Activated CD4-positive, CD25-positive, alpha-beta regulatory T cell (primary cell): ENCODE measurements at places on chromosomes 6 and 20.

DNA sequence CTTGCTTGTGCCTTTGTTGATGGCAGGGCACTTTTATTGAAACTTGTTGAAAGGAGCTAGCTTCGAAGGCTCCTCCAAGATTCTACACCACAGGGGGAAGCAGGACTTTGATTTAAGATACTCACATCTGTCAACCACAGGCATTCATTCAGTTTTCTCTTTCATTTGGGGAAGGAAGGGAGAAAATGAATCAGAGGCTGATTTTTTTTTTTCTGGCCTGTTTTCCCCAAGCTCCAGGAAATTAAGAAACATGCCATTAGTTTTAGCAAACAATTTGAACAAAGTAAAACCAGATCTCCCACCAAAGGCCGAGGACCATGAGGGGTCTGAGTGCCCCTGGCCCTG, 8.7 kb upstream of the APCDD1L start:
- DNase-seq = no peak

DNA sequence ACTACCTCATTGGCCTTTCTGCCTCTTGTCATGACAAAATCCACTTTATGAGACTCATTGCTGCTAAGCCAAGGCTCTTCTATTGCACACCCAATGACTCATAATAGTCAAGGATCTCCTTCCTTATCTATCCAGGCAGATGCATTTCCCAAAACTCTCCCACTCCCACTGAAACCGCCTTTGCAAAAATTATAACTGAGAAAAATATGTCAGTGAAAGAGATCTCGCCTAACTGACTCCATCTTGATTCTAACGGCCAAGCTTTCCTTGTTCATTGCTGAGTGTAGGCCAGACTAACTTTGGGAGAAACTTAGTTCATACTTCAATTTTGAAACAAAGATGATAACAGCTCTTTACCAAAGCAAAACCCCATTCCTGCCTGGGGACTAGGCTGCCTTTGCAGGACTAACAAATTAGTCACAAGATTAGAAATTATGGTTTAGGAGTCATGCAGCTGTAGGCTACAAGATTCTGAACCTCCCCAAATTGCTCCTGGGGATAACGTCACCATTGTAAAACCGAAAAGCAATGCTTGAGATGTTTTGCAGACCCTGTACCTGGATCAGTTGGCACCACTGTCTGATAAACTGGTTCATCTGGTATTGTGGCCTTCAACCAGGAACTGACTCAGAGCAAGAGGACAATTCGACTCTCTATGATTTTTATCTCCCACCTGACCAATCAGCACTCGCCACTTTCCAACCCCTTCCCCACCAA, 47.1 kb downstream of the HAO1 start:
- DNase-seq = no peak

DNA sequence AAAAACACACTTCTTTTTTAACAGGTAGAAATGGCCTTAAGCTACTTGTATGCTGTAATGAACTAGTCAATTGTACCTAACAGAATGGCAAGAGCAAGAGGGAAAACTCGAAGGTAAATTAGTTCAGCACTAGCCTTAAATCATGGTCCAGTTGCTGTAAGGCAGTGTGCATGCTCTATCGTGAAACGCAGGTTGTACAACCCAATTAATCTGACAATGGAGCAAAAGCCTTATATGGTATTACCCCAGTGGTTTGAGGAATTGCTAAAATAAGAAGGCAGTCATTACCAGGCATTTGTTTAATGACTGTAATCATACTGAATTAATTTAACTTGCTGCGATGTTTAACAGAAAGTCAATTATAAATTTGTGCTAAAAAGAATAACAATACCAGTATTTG, 69.3 kb upstream of the SOX4 start:
- DNase-seq = no peak

DNA sequence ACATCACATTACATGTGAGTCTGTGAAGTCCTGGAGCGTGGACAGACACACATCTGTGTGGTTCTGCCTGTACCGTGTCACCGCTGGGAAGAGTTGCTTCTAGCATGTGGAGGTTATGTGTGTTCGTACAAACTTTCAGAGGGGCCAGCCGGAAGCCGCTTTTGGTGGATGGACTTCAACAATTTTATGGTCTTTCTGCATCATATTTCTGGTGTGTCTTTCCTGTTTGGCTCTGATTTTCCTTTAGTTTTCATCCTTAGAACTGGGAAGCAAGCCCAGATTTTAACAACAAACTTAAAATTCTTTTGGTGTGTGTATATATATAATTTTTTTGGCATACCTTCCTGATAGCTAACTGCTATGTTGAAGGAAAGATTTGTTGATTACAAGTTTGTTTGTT, 71.2 kb downstream of the TIAM2 start:
- DNase-seq = no peak

DNA sequence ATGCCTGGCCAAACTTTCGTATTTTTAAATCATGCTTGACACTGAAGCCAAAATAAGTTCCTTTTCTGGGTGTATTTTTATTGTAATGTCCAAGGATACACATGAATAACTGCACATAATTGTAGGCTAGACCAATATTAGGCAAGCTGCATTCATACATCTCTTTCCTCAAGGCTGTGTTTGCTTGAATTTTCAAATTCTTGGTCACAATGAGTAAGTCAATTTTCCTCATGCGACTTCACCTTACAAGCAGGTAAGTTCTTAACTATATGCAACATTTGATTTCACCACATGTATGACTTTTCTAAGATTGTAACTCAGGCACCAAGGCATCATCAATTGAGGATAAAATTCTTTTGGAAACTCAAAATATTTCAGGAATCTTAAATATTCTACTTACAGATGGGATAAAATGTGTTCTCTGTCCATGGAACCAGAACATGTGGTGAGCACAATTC, 112.4 kb upstream of the ZNF217 start:
- no peak for DNase-seq

DNA sequence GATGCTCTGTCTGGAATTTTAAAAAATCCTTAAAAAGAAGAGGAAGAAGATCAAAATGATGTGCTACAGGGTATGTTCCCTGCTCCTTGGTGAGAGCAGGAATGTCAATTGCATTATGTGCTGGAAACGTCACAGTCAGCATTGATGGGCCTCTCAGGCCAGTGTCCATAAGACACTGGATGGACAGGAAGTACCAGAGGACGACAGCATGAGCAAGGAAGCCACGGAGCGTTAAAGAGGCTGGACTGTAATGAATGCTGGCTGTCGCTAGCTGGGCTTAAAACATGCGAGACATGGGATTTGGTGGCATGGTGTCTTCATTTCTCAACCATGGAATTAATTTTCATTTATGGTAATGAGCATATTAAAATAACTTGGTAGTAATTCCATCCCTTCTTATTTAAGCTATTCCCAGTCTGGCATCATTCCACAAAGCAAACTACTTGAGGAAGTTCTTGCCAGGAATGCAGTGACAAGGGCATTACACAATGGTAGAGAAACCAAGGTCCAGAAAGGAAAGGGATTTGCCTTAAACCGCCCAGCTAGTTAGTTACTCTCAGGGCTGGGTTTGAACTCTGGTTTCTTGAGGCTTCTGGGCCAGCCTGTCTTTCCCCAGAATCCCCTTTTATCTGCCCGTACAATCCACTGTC, 166.6 kb upstream of the SOX4 start:
- no peak for DNase-seq
